Memory B cell (primary cell): ENCODE measurements at places on chromosomes 2 and 18.
A peak's percentile ranks its signal among the peaks of the same experiment; 100 is the strongest.

GRCh38 chr2:101041413-101041812, 39.3 kb downstream of the RPL31 start:
- no peak overlapping the region for H3K27ac ChIP-seq
- no peak overlapping the region for H3K4me3 ChIP-seq
- no peak for DNase-seq
- no peaks in the 10 kb centered on the region for H3K27me3 ChIP-seq
- peaks cover 3% of the 10 kb centered on the region for H3K36me3 ChIP-seq

GRCh38 chr2:149800624-149801542, 213.3 kb upstream of the MMADHC start:
- no peak overlapping the region for H3K27ac ChIP-seq
- no peak overlapping the region for H3K4me3 ChIP-seq

DNA sequence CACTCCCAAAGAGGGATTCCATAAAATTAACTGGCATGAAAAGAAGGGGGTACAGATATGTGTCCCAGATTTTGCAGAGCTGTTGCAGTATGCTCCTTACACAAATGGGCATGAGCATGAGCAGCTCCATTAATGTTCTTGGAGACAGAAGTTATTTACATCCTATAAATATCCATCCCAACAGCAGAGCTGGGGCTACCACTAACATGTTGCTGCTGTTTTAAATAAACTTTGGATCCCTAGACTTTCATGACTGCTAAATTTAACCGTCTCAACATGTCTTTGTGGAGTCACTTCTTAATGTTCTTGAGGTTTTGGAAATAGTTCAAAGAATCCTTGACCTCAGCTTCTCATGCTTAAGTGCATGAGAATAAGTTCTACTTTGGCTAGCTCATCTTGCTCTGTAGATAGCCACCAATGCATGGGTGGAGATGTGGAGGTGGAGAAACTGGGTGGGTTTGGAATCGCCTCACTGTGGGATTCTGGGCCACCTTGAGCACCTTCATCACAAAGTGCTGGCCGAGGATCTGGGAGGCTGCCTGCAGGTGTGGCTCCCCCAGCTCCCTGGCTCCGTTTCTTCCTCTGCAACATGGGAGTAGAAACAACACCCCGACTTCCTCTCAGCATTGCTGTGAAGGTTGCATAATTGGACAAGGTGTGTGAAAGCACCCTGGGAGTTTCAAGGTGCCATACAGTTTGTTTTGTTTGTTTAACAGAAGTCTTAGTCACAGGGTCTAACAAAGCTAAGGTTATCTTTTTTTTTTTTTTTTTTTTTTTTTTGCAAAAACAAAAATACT, 307.2 kb downstream of the MYCN start:
- no peaks in the 10 kb centered on the region for H3K36me3 ChIP-seq
- no peaks in the 10 kb centered on the region for H3K4me1 ChIP-seq
- no peak for DNase-seq
- H3K27ac ChIP-seq, result no peak overlapping the region
- peaks cover 4% of the 10 kb centered on the region for H3K27me3 ChIP-seq
- H3K4me3 ChIP-seq, result no peak overlapping the region

- no peak for DNase-seq
- no peak overlapping the region for H3K4me3 ChIP-seq
- H3K36me3 ChIP-seq, result no peaks in the 10 kb centered on the region
- no peak overlapping the region for H3K27ac ChIP-seq
- peaks cover 1% of the 10 kb centered on the region for H3K27me3 ChIP-seq
Measured at GRCh38 chr2:109244750-109245382, 115.9 kb downstream of the SH3RF3 start.

- DNase-seq, result no peak
- H3K4me1 ChIP-seq, result peaks cover 10% of the 10 kb centered on the region
- H3K4me3 ChIP-seq, result no peak overlapping the region
- no peak overlapping the region for H3K27ac ChIP-seq
- no peaks in the 10 kb centered on the region for H3K27me3 ChIP-seq
- H3K36me3 ChIP-seq, result peaks cover 9% of the 10 kb centered on the region
Measured at GRCh38 chr2:143428700-143429099, 299.5 kb downstream of the ARHGAP15 start.

GRCh38 chr2:107807988-107808387, 18.7 kb upstream of the RGPD4 start:
- H3K27ac ChIP-seq, result no peak overlapping the region
- H3K4me1 ChIP-seq, result no peaks in the 10 kb centered on the region
- H3K27me3 ChIP-seq, result no peaks in the 10 kb centered on the region
- H3K36me3 ChIP-seq, result no peaks in the 10 kb centered on the region

- no peak overlapping the region for H3K4me3 ChIP-seq
- no peaks in the 10 kb centered on the region for H3K36me3 ChIP-seq
- peaks cover 10% of the 10 kb centered on the region for H3K4me1 ChIP-seq
- H3K27ac ChIP-seq, result no peak overlapping the region
- DNase-seq, result peak; percentile 62
Measured at GRCh38 chr2:191566344-191566743, 111.6 kb upstream of the NABP1 start.

- peaks cover 7% of the 10 kb centered on the region for H3K36me3 ChIP-seq
- no peak for DNase-seq
- H3K27me3 ChIP-seq, result no peaks in the 10 kb centered on the region
- H3K27ac ChIP-seq, result no peak overlapping the region
- no peak overlapping the region for H3K4me3 ChIP-seq
- H3K4me1 ChIP-seq, result peaks cover 11% of the 10 kb centered on the region
Measured at GRCh38 chr2:151632993-151633565, 101.2 kb downstream of the NEB start.

DNA sequence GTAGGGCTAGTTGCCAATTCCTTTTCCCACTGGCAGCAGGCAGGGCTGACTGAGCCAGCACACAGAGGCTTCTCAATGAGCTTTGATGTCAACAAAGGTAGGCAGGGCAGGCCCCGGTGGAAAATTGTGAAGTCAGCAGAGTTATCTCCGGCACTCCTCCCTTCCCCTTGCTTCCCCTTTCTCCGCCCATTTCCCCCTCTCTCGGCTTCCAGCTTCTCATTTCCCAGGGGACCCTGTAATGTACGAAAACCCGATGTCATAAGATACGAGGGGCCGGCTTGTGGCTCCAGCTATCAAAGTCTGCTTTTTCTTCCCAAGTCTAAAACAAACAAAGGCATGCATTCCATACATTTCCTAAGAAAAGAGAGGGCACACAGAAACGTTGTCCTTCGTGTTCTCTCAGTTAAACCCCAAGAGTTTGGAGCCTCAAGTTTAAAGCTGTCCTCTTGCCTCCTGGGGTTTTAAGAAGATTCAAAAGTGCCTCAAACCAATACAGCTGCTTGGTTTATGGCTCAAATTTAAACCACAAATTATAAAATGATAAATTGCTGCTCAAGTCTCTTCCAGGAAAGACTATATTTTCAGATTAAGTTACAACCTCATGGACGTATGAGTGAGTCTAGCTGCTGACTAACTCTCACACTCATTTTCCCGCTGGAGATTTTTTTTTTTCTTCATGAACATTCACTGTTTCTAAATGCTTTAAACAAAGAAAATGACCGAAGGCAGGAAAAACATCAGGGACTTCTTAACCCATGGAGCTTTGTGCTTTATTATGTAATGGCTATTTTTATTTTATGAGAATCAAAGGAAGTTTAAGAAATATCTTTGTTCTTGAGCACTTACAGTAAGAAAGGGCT, 27.2 kb upstream of the EML4 start:
- peaks cover 11% of the 10 kb centered on the region for H3K36me3 ChIP-seq
- peak overlapping the region; percentile 56 for H3K4me3 ChIP-seq
- H3K4me1 ChIP-seq, result peaks cover 10% of the 10 kb centered on the region
- no peak for DNase-seq
- peak overlapping the region; percentile 62 for H3K27ac ChIP-seq
- H3K27me3 ChIP-seq, result no peaks in the 10 kb centered on the region

GRCh38 chr2:48600917-48601316, 16.7 kb upstream of the GTF2A1L start:
- no peak overlapping the region for H3K4me3 ChIP-seq
- peaks cover 7% of the 10 kb centered on the region for H3K27me3 ChIP-seq
- no peak for DNase-seq
- H3K27ac ChIP-seq, result no peak overlapping the region
- no peaks in the 10 kb centered on the region for H3K4me1 ChIP-seq

GRCh38 chr2:222677981-222678380, 6.5 kb downstream of the MOGAT1 start:
- H3K36me3 ChIP-seq, result no peaks in the 10 kb centered on the region
- H3K27ac ChIP-seq, result no peak overlapping the region
- H3K27me3 ChIP-seq, result peaks cover 28% of the 10 kb centered on the region
- no peak overlapping the region for H3K4me3 ChIP-seq
- no peak for DNase-seq

- DNase-seq, result no peak
- peaks cover 17% of the 10 kb centered on the region for H3K4me1 ChIP-seq
- no peaks in the 10 kb centered on the region for H3K27me3 ChIP-seq
- H3K36me3 ChIP-seq, result no peaks in the 10 kb centered on the region
Measured at GRCh38 chr2:177165721-177166711, 46.6 kb upstream of the HNRNPA3 start.

DNA sequence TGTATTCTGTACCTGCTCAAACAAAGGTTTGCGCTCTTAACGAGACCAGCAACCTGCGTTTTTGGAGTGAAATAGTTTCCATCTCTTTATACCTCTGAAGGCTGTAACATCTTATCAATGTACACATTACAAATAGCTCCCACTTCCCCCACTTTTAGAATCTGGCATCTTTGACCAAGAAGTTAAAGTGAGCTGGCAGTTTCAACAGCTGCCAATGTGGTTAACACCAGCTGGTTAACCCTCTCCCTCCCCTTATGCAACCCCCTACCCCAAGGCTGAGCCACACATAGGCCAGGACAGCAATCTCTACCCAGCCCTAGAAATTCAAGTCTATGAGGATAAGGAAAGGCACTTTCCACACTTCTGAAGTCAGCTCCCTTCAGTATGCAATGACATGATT, 2.2 kb upstream of the SERTAD2 start:
- peaks cover 53% of the 10 kb centered on the region for H3K4me1 ChIP-seq
- DNase-seq, result no peak
- no peaks in the 10 kb centered on the region for H3K36me3 ChIP-seq

DNA sequence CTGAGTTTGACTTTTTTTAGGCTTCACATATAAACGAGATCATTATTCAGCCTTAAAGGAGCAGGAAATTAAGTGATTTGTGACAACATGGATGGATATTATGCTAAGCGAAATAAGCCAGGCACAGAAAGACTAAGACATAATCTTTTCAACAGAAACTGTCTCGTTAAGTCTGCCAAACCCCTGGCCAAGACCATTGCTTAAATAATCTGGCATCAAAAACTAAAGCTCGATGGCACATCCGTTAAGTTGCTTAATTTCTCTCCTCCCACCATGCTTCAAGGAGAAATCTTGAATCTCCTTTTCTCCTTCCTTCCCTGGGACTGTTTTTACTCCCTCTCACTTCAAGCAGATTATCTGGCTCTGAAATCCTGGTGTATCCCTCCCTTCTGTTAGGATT, 140.3 kb downstream of the GALNT14 start:
- no peak for DNase-seq
- H3K36me3 ChIP-seq, result no peaks in the 10 kb centered on the region
- no peak overlapping the region for H3K27ac ChIP-seq
- H3K4me3 ChIP-seq, result no peak overlapping the region

DNA sequence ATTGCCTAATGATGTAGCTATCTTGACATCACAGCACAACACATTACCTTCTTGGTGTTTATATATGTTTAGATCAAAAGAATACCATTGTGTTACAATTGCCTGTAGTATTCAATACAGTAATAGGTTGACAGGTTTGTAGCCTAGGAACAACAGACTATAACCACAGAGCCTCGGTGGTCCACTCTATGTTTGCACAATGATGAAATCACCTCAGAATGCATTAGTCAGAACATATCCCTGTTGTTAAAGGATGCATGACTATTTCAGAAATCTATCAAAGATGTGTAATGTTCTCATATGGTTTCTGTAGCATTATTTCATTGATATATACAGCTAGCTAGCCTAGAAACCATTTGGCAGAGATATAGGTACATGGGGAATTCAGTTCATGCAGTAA, 8.9 kb downstream of the METTL5 start:
- H3K4me3 ChIP-seq, result no peak overlapping the region
- H3K36me3 ChIP-seq, result peaks cover 29% of the 10 kb centered on the region
- no peak overlapping the region for H3K27ac ChIP-seq
- no peak for DNase-seq
- no peaks in the 10 kb centered on the region for H3K27me3 ChIP-seq

- H3K27me3 ChIP-seq, result peaks cover 14% of the 10 kb centered on the region
- H3K36me3 ChIP-seq, result no peaks in the 10 kb centered on the region
Measured at GRCh38 chr2:205771031-205771430, 88.7 kb downstream of the NRP2 start.

DNA sequence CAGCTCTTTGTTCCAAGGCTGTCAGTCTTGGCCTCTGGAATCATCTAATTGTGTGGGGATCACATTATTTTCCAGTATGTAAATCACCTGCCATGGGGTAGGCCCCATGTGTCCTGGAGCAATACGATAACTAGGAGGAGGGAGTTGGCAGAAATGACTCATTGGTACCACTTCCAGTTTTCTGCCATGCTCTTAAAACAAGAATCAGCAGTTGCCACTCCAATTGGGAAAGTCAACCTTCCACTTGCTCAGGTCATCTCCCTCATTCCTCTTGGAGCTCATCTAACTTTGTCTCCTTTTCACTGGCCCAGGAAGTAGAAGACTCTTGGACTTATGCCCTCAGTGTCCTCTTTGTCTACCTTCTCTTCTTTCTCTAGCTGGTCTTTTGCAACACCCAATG, 487.0 kb downstream of the SLC4A3 start:
- DNase-seq, result no peak
- H3K36me3 ChIP-seq, result no peaks in the 10 kb centered on the region
- H3K4me1 ChIP-seq, result no peaks in the 10 kb centered on the region
- no peak overlapping the region for H3K27ac ChIP-seq

- peaks cover 3% of the 10 kb centered on the region for H3K36me3 ChIP-seq
- no peak for DNase-seq
- H3K4me1 ChIP-seq, result no peaks in the 10 kb centered on the region
- H3K27me3 ChIP-seq, result no peaks in the 10 kb centered on the region
- H3K4me3 ChIP-seq, result no peak overlapping the region
Measured at GRCh38 chr2:57809230-57809629, 237.4 kb upstream of the VRK2 start.

DNA sequence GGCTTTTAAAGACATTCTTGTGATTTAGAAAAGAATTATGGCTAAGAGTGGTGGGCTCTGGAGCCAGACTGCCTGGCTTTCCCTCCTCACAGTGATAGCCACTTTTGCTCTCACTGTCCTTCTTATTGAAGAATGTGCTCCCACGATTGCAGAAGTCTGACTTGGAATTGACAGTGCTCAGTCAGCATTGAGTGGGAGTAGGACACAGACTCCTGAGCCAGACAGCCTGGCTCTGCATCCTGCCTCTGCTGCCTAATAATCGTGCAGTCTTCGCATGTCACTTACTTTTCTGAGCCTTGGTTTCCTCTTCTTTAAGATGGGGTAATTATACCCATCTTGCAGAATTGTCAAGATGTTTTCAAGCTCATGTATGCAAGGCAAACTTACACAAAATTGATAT, 23.3 kb downstream of the SPATS2L start:
- no peaks in the 10 kb centered on the region for H3K36me3 ChIP-seq
- peaks cover 3% of the 10 kb centered on the region for H3K27me3 ChIP-seq
- no peak overlapping the region for H3K4me3 ChIP-seq
- no peak overlapping the region for H3K27ac ChIP-seq
- H3K4me1 ChIP-seq, result no peaks in the 10 kb centered on the region

DNA sequence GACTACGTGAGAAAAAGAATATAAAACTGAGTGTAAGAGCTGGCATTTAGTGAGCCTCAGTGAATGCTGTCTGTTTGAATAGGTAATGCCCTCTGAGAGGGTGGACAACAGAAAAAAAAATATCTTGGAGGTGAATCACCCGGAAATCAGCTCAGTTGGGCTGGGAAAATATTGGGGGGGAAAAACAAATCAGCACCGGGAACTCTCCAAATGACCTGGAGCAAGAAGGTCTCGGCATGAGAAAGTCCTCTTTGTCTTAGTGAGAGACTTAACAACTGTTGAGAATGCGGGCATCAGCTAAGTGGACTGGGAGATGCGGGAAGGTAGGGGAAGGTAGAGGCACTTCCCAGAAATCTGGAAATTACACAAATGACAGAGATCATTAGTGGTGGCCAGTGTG, 109.4 kb upstream of the POU3F3 start:
- no peaks in the 10 kb centered on the region for H3K4me1 ChIP-seq
- no peak overlapping the region for H3K4me3 ChIP-seq
- no peaks in the 10 kb centered on the region for H3K36me3 ChIP-seq
